Muscle of arm (tissue), 14 donors: ENCODE measurements at places on chromosomes 5 and 9. TPM values are rescaled to one million over a fixed set of nuclear protein-coding genes. Genes with fewer than 3 reads are reported as not detected.
A peak's percentile ranks its signal among the peaks of the same experiment; 100 is the strongest.

GRCh38 chr5:30908356-30908755, 285.1 kb upstream of the CDH6 start:
- no peak for DNase-seq

The CCNB1 gene
- 45.7 TPM for polyA plus RNA-seq

DNA sequence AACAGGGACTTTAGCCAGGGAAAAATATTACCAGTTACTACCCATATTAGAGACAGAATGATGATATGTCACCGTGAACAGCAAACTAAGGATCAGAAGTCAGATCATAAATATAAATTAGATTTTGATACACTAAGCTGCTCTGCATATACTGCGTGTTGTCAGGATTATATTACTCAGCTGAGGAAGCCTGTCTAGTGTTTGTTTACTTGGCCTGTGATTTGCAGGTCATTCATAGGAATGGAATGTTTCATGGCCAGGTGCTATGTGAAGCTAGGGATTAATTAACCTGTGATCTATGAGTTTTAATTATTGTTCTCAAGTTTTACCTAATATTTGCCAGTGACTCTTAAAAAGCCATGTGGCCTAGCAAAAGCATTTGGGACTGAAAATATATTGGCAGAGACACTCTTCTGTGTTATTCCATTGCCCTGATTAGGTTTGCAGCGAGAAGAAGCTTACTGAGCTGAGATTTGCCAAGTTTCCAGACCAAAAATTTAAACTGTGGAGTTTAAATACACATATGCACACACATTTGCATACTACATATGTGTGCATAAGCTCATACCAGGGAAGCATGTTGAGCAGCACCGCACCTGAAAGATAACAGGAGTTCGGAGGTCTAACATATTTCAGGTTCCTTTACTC, 496.3 kb upstream of the GRIA1 start:
- DNase-seq, result peak; percentile 23

- DNase-seq, result no peak
Measured at GRCh38 chr5:102986074-102986473, 133.9 kb downstream of the GIN1 start.

The CA9 gene
- polyA plus RNA-seq, result not detected

DNA sequence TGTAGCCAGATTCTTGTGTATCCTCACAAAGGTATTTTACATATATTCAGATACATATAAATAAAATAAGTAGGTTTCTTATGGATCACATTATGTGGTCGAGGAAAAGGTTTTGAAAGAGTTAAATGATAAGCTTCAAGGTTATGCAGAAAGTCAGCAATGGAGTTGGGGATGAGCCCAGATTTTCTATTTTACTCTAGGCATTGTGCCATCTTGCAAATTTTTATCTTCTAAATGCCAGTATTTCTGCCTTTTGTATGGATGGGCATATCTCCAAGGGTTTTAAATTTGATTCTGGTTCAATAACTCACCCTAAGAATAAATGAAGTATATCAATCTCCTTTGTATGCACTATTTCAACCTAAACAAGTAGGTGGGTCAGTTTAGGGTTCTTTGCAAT, 410.7 kb downstream of the DMRTA1 start:
- DNase-seq, result no peak

DNA sequence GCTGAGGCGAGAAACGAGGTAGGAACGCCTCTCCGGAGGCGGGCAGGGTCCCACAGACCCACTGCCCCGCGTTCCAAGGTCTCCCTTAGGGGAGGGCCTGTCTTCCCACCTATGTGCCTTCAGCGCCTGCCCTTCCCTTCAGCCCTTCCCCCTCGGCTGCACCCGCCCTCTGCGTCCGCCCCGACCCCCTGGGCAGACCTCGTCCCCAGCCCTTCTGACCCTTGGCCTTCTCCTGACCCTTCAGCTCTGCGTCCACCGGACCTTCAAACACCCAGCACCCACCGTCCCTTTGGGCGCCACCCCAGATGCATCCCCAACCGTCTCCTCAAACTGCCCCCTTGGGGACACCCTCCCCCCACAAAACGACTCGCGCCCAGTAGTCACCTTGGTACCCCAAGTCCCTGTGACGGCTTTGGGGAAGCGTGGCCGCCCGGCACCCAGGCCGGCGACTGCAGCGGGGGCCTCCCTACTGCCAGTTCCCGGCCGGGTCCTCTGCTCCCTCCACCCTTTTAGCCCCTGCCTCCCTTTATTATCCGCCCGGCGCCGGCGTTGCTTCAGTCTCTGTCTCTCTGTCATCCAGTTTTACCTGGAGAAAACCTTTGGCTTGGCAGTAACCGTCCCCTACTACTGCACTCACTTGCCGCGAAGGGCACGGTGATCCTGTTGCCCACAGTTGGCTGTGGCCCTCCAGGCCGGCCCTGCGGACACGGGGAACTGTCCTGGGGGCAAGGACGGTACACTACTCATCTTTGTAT, 421 bp downstream of the RUSC2 start:
- DNase-seq, result peak; percentile 55

The TEK gene
- polyA plus RNA-seq, result 15.1 TPM

- no peak for DNase-seq
Measured at GRCh38 chr5:133371371-133372155, 240.8 kb downstream of the FSTL4 start.

GRCh38 chr5:86997516-86997915, 270.2 kb upstream of the RASA1 start:
- no peak for DNase-seq

DNA sequence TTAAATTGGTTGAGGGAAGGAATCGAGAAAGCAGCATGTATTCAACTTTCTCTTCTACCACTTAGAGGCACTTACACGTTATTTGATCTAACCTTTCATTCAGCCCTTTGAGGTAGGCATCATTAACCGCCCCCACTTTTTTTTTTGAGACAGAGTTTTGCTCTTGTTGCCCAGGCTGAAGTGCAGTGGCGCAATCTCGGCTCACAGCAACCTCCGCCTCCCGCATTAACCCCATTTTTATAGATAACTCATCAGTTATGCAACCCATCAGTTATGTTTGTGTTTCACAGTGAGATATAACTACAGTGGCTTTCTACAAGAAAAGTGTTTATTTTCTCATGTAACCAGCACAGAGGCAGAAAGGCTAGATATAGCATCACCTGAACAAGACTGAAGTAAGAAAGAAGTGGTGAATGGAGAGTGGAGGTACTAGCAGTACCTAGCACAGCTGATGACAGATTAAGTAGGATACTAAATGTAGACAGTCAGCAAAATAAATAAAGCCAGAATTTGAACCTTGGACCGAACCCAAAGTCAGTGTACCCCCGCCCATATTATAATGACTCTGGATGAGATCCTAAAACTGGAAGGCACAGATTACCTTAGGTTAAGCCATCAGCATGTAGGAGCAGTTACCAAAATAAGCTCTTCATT, 91.2 kb downstream of the PJA2 start:
- DNase-seq, result no peak

GRCh38 chr5:163822548-163822947, 317.1 kb downstream of the MAT2B start:
- DNase-seq, result no peak
